ENCODE measurements at places on chromosomes 1 and 21.
A peak's percentile ranks its signal among the peaks of the same experiment; 100 is the strongest.

DNA sequence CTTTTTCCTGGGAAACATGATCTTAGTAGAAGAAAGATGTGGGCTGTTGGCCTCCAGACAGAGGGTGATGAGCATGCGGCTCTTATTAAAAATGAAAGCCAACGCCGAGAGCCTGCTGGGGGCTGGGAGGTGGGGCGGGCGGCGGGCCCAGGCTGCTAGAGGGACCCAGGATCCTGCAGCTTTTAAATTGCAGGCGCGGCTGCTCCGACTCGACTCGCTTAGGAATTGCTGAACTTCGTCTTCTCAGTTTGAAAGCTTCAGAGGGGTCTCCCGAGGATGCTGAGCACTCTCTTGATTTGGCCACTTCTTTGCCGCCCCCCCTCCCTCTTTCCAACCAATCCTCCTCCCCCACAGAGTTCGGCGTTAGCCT is 1.2 kb downstream of the AGPAT3 start:
- DNase-seq, result peak; percentile 68

DNA sequence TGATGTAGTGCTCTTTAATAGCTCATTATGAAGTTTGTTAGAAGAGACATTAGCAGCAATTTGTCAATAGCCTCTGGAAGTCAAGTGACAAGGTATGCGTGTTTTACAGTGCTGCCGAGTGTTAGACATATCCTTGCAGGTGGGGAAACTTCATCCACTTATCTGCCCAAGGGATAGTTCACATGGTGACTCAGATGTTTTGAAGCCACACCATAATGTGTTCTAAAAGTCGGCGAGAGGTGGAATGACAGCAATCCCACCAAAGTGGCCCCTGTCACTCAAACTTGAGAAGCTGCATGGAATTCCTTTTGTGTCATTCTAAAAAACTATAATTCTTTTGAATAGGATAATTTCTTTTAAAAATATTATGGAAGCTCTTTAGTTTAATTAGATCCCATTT is 98.1 kb downstream of the RUNX1 start:
- no peak for DNase-seq

- no peak for DNase-seq
Observed at GRCh38 chr1:2073382-2074230, 23.4 kb downstream of the PRKCZ start.

- DNase-seq, result no peak
Observed at GRCh38 chr1:157177733-157178394, 39.7 kb upstream of the ETV3 start.

GRCh38 chr1:27770293-27770830 is 2.7 kb upstream of the STX12 start:
- no peak for DNase-seq

DNA sequence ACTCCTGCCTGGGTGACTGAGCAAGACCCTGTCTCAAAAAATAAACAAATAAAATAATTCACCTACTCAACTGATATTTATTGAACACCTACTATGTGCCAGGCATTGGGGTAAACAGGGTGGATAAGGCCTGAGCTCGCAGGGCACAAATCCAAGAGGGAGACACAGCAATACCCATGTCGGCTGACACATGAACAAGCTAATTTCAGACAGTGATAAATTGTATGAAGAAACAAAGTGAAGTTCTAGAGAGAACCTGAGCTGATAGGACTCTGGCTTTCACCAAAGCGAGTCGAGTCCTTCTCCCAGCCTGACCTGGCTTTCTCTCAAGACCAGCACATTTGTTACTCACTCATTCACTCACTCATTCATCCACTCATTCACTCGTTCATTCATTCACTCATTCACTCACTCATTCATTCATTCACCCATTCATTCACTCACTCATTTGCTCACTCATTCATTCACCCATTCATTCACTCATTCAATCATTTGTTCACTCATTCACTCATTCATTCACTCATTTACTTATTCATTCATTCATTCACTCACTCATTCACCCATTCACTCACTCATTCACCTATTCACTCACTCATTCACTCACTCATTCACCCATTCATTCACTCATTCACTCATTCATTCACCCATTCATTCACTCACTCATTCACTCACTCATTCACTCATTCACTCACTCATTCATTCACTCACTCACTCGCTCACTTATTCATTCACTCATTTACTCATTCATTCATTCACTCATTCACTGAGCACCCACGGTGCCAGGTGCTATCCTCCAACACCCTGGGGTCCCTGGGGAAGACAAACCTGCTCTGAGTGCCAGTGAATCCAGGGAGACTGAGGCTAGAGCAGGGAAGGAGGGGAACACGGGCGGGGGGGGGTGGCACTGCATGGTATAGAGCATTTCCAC is 37.4 kb upstream of the CASZ1 start:
- DNase-seq, result no peak

DNA sequence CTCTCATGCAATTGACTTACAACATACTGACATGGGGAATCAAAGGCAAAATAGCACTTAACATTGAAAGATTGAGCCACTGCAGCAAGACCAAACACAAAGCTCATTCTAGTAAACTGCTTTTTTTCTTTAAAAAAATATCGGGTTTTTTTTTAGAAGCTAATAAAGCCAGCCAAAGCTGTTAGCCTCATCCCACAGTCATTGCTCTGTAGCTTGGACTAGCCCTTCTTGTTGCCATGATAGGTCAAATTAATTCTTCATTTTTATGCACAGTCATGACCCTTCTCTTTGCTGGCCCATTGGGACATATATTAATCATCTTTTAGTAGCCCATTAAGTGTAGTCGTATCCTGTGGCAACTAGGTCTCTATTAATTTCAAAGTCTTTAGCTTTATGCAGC is 231.3 kb downstream of the ADGRL2 start:
- DNase-seq, result no peak

DNA sequence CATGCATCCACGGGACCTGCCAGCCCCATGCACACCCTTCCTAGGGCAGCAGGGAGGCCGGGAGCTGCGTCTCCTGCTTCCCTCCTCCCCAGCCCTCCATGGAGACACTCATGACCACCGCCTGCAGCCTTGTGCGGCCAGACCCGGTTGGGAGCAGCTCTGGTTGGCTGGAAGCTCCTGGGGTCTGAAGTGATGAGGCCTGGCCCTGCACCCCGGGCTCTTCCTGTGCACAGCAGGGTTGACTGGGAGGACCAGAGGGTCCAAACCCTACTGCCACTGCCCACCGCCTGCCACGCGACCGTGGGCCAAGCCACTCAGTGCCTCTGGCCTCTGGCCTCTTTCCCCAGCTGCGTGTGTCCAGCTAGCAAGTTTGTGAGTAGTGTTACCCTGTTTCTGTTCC is 111.1 kb upstream of the COL6A1 start:
- DNase-seq, result no peak

- no peak for DNase-seq
Observed at GRCh38 chr21:37636152-37636860, 269.7 kb downstream of the DYRK1A start.

GRCh38 chr1:28646040-28646439 is 2.4 kb upstream of the RNU11 start:
- DNase-seq, result no peak

- DNase-seq, result no peak
Observed at GRCh38 chr1:10179406-10180091, 30.8 kb upstream of the KIF1B start.

DNA sequence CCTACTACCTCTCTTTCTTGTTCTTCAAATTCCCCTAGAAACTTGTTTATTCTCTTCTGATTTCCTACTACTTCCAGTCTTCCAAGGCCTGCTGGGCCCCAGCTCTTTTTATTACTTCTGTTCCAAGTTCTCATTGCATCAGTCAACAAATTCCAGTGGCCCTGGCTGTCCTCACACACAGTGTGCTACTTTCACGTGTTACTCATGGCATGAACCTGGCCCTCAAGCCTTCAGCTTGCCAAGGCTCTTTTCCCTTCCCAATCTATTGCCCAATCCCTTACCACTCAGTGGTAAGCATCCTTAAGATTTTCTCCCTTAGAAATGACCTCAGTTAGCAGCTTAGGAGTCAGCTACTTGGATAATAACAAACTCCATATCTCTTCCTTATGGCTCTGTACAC is 613.5 kb downstream of the LMO4 start:
- no peak for DNase-seq

DNA sequence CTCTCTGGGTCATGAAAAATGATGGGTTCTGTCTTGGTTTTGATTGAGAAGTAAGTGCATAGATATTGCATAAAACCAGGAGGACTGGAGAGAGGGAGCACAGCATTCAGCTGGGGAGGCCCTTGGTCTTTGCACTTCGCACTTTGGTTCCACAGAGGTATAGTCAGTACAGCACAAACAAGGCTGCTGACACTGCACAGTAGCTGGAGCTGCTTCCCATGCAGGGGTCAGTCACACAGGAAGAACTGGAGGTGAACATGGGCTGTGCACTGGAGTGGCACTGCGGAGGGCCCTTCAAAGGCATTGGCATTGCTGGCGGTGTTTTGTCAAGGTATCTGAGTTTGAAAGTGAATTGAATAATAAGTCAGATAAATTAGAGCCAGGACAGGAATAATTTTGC is 4.5 kb upstream of the LCE2D start:
- no peak for DNase-seq

- no peak for DNase-seq
Observed at GRCh38 chr1:247322442-247322841, 9.2 kb downstream of the ZNF496 start.

DNA sequence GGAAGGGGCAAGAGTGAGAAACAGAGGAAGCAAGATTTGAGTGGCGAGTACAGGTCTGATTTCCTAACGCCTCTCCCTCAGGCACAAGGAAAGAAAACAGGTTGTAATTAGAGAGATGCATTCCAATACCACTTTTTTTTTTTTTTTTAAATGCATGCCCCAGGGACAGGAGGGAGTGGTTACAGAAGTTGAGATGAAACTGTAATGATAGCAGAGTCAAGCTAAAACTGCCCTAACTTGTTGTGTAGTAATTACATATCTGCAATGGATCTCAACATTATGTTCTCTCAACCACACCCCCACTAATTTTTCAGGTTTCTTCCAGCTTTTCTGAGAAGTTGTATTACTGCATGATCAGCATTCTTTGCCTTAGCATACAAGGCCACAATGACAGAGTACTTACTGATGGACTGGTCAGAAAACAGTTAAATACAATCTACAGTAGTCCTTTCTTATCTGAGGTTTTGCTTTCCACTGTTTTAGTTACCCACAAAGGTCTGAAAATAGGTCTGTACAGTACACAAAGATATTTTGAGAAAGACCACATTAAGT is 5.5 kb downstream of the ETV3 start:
- no peak for DNase-seq

- no peak for DNase-seq
Observed at GRCh38 chr1:183467687-183468086, 4.6 kb upstream of the SMG7 start.

DNA sequence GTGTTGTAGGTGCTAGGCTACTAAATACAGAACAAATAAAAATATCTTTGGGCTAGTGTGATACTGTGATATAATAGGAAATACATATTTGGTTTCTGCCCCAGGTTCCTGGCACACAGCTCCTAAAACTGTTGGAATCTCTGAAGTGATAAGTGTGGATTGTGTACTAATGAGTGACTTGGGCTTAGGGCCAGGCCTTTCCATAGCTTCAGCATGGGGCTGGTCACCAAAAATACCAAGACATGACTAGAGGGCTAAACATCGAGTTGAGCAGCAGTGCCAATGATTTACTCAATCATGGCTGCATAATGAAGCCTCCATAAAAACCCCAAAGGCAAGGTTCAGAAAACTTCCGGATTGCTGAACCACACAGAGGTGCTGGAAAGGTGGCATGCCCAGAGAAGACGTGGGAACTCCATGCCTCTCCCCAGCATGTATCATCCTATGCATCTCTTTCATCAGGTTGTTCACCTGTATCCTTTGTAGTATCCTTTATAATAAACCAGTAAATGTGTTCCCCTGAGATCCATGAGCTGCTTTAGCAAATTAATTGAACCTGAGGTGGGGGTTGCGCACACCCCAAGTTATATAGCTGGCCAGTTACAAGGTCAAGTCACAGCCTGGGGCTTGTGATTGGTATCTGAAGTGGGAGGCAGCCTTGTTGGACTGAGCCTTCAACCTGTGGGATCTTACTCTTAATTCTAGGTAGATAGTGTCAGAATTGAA is 51.6 kb downstream of the ZMYM4 start:
- no peak for DNase-seq

DNA sequence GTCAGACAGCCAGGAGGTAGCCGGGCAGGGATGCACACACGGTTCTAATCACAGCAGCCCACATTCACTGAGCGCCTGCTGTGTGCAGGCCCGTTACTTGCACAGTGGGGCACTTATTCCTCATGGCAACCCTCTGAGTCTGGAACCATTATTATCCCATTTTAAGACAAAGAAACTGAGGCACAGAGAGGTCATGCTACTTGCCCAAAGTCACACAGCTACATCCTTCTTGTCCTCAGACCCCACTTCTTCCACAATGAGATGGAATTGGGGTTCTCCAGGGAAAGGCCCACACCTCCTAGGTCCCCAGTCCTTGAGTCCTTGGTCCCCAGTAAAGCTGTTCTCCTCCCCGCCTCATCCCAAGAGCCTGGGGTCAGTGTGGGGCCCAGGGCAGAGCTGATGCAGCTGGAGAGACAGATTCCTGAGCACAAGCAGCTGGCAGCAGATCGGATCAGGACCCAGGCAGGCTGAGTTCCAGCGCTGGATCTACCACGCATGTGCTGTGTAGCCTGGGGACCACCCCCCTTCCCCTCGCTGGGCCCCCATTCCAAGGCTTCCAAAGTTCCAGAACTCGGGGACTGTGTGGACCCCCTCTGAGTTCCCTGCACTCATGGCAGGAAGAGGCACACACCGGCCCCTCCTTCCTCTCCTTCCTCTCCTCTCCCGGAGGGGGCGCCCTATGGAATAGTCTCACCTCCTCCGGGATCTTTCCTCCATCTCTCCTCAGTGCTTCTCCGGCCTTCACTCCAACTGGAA is 393.4 kb downstream of the MATN1 start:
- no peak for DNase-seq

- peak; percentile 67 for DNase-seq
Observed at GRCh38 chr21:45590726-45591618, 48.7 kb upstream of the SLC19A1 start.

- DNase-seq, result no peak
Observed at GRCh38 chr1:152348447-152348846, 11.4 kb downstream of the FLG2 start.

- no peak for DNase-seq
Observed at GRCh38 chr1:86970938-86971337, 56.5 kb downstream of the HS2ST1 start.

- DNase-seq, result no peak
Observed at GRCh38 chr1:94434365-94435045, 16.3 kb downstream of the ABCD3 start.
